B cell (primary cell): ENCODE measurements at places on chromosomes 7 and 10. TPM values are rescaled to one million over a fixed set of nuclear protein-coding genes. Genes with fewer than 3 reads are reported as not detected.

Gene UPK3BL1
- 189 and 203 TPM in 2 replicates for polyA plus RNA-seq

Gene ARHGAP22
- 1.9 and 5.2 TPM in 2 replicates for polyA plus RNA-seq

Gene LIPJ
- 0.10 and 0.13 TPM in 2 replicates for polyA plus RNA-seq

Gene ACSL5
- polyA plus RNA-seq: 31.5 and 32.5 TPM in 2 replicates

Gene GJC3
- polyA plus RNA-seq: not detected in 2 replicates

DNA sequence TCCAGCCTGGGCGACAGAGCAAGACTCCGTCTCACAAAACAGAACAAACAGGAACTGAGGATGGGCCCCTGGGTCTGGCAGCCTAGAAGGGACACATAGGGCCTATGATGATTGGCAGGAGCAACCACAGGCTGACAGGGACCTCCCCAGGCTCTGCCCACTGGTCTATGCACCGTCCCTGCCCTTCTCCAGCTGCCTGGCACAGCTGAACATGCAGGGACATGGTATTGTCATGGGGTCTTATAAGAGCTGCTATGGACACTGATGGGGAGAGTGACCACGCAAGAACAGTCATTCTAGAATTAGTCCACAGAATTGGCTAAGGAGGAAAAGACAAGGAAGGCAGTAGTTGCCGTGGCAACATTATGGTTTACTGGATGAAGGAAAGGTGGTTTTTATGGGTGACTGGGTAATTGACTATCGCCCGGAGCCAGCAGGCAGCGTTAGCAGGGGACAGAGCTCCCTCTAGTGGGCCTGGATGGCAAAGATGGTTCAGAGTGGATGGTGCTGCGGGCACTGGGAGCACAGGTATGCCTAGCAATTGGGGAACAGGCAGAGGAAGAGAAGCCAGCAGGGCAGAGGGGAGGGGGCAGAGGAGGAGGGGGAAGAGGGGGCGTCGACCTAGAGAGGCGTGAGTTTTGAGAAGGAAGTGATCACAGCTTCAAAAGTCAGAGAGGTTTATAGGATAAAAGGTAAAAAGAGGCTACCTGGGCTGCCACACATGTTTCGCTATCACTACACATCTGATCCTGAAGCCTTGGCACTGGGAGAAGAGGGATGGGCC lies 7.8 kb upstream of the TRIM56 start:
- peak; percentile 88 for DNase-seq

DNA sequence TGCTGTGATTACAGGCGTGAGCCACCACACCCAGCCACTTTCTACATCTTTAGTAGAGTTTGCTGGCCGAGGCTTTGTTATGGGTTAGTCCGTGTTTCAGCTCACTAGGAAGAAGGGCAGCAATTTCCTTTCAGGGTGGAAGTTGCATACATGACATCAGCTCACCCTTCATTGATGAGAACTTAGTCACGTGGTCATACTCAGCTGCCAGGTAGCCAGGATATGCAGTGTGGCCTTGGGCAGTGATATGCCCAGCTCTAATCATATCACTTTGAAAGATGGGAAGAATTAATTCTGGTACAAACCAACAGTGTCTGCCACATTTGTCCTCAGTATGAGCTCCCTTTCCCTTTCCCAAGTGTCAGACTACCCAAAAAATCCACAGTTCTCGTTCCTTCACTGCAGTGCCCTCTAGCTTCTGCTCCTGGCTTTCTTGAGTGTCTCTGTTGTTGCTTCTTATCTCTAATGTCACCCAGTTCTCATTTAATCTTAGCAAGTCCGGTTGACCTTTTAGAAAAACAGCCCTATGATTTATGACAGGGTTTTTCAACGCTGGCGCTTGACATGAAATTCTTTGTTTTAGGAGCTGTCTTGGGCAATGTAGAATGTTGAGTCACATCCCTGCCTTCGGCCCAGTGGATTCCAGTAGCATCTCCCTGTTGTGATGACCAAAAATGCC lies 108.7 kb upstream of the ITGB1 start:
- DNase-seq: no peak

- no peak for DNase-seq
Measured at GRCh38 chr10:5411941-5412276, 448 bp upstream of the NET1 start.

DNA sequence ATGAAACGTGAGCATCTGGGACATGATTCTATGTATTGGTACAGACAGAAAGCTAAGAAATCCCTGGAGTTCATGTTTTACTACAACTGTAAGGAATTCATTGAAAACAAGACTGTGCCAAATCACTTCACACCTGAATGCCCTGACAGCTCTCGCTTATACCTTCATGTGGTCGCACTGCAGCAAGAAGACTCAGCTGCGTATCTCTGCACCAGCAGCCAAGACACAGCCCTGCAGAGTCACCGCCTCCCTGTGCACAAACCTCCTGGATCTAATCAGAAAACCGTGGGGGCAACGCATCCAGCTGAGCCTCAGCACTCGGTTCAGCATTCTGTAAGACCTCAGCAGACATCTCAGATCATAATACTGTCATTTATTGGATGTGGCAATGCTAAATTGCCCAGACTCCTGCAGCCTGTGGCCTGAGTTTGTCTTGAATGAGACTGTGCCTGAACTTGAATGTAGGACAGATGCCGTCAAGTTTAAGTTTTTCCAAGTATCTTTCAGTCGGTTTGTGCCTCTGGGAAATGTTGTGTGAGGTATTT lies 41.5 kb upstream of the PRSS58 start:
- DNase-seq: no peak

- DNase-seq: no peak
Measured at GRCh38 chr7:48595756-48596155, 328.6 kb upstream of the CDC14C start.

DNA sequence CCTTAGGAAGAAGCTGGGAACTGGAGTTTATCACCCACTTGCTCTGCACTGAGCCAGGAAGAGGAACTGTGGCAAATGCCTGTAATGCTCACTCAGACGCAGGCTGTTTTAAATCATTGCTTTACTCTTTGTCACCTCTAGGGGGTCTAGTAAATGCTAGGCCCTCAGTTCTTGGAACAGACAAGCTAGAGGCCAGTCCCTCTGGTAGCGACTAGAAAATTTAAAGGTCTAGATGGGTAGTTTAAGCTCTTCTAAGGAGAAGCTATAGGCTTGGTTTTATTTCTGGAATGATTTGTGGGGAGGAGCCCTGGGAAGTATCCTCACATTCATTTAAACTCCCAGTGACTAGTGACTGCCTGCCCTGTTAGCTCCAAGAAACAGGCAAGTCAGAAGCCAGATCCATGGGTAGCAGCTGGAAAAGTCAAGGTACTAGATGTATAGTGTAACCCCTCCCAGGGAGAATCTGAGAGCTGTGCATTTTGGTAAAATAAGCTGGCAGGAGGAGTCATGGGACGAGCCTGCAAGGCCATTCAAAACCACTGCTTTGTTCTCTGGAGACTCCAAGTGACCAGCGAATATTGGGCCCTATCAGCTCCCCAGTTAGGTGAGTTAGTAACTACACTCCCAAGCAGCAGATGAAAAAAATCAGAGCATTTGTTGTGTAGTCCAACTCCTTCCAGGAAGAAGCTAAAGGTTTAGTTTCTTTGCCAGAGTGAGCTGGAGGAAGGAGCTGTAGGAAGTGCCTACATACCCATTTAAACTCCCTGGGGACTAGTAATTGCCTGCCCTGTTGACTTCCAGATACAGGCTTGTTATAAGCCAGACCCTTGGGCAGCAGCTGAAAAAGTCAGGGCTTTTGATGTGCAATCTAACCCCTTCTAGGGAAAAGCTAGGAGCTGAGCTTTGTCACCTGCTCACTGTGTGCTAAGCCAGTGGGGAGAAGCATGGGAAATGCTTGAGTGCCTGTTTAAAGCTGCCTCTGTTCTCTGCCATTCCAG lies 68.9 kb downstream of the DYNC1I1 start:
- no peak for DNase-seq

- DNase-seq: no peak
Measured at GRCh38 chr7:2114052-2114451, 118.7 kb downstream of the MAD1L1 start.

DNA sequence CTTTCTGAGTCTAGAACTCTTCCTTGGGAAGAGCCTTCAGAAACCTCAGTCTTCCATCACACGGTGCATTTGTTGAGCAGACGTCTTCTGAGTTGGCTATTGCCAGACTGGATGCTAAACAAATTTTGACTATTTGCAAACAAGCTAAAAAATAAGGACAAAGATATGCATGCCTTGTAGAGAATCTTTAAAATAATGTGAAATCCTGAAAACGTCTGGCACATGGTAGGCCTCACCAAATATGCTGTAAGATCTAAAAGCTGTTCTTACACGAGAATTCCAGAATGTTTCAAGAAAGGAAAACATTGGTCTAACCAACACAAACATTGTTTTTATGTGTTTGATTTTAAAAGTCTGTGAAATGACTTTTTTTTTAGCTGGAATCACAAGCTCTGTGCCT lies 11.3 kb downstream of the ZNF467 start:
- no peak for DNase-seq

DNA sequence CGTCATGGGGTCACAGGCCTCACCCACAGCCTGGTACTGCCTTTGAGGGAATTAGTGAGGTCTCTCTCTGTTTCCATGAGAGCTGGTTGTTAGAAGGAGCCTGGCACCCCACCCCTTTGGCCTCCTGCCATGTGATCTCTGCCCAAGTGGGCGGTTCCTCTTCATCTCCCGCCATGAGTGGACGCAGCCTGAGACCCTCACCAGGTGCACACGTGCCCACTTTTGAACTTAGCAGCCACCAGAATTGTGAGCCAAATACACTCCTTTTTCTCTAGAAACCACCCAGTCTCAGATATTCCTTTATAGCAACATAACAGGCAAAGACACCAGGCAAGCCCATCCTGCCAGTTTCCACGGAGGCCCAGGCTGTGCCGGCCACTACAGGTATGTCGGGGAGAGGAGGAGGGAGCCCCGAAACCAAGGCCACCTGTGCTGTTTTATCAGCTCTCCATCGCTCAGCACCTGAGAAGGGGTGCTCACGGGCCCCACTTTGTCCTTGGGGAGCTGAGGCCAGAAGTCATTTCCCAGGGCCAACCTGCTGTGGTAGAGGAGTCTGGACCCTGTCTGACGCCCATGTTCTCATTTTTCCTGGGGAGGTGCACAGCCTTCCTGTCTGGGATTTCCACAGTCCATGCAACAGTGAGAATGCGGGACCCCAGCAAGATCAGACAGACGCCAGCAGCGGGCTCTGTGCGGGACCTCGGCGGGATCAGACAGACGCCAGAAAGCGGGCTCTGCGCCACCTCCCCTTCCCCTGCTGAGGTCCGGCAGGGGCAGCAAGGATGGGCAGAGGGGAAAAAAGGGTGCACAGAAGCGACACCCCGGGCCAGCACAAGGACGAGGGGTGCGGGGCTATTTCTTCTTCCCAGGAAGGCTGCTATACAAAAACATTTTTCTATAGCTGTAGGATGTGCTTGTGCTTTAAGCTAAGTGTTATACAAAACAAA lies 220.5 kb downstream of the ELFN1 start:
- no peak for DNase-seq

DNA sequence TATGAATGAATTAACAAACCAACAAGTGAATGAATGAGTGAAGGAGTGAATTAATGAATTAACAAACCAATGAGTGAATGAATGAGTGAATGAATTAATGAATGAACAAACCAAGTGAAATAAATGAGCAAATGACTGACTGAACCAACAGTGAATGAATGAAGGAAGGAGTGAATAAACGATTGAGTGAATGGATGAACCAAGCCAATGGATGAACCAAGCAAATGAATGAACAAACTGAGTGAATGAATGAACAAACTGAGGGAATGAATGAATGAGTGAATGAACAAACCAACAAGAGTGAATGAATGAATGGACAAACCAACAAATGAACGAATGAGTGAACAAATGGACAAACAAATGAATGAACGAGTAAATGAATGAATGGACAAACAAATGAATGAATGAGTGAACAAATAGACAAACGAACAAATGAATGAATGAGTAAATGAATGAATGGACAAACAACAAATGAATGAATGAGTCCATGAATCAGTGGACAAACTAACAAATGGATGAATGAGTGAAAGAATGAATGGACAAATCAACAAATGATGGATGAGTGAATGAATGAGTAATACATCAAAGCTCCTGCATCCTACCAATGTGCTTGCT lies 69.5 kb downstream of the NPTX2 start:
- no peak for DNase-seq

GRCh38 chr10:110699859-110700468 lies 55.8 kb downstream of the RBM20 start:
- DNase-seq: no peak

DNA sequence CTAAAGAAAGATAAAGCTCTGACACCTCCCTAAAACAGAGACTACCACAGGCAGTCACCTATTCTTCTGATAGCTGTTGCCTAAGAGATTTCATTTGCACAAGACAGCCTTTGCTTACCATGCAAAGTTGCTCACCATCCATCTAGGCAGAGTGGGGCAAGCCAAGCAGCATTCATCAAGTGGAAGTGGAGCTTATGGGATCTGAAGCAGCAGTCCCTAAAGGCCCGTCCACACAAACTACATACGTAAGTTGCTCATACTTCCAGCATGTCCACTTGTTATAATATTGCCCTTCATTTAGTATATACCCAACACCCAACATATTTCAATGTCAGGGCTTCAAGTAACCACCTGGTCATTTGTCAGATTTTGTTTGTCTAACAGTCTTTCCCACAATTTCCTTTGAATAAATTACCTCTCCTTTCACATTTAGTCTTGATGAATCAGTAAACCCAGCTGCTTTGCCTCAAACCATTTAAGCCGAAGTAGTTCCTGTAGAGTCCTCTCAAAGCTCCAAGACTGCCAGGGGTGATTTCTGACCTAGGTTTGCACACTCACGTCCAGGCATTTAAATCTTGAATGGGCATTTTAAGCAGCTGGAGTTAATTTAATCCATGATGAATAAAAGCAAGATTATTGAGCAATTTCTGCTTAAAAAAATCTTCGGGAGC lies 67.9 kb downstream of the ATAD1 start:
- DNase-seq: no peak

- DNase-seq: no peak
Measured at GRCh38 chr7:50818324-50818723, 35.6 kb upstream of the GRB10 start.
